ENCODE measurements at places on chromosomes 2 and 18. TPM values are rescaled to one million over a fixed set of nuclear protein-coding genes. Genes with fewer than 3 reads are reported as not detected.
A peak's percentile ranks its signal among the peaks of the same experiment; 100 is the strongest.

- DNase-seq = no peak
Observed at GRCh38 chr2:186032102-186032738, 293.6 kb downstream of the FSIP2 start.

DNA sequence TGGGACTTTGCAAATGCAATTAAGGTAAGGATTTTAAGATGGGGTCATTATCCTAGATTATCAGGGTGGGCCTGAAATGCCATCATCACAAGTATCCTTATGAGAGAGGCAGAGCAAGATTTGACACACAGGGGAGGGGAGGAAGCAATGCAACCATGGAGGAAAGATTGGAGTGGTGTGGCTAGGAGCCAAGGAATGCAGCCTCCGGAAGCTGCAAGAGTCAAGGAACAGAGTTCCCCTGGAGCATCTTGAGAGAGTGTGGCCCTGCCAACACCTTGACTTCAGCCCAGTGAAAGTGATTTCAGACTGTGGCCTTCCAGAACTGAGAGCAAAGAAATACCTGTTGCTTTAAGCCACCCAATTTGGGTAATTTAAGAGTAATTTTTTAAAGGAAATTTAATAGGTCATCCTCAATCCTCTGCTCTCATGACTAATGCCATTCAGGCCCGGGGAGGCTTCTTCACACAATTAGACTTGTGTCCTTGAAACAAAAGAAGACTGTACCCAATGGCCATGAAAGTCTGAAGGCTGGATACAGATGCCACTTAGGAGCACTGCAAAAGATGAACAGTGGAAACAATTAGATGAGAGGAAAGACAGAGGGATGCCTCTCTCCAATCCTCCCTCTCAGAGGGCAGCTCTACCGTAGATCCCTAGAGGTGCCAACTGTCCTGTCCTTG, 250.3 kb upstream of the ID2 start:
- no peak for DNase-seq

Gene PLEKHB2
- total RNA-seq = 95.7 TPM

- no peak for DNase-seq
Observed at GRCh38 chr2:180075870-180076269, 68.8 kb upstream of the CWC22 start.

DNA sequence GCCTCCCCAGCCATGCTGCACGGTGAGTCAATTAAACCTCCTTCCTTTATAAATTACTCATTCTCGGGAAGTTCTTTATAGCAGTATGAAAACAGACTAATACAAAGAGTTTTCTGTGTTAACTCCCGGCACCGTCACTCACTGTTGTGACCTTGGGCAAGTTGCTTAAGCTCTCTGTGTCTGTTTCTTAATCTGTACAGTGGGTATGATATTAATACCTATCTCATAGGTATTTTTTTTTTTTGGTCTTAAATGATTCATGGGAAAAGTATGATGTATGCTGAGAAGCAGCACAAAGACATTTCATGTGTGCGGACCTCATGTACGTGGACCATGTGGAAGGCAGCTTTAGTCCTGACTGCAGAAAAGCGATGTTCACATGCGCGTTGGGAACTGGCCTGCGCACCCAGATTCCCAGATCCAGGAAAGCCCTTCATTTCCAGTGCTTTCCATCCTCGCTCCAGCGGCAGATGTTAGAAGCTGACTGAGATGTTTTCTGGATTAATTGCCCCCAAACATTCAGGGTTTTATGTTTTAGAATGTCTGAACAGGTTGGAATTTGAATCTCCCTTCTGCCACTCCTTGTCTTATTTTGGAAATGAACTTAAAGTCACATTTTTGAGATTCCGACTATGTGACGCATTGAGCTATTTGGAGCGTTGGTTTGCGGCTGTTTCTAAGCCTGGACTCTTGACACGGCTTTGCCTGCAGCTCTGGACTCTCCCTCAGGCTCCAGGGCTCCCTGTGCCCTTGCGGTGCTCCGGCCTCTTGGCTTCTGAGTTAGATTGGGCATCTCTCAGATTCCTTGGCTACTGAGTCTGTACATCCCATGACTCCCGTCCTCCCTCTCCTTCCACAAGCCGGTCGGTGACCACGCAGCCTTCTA, 61.4 kb downstream of the SLC4A3 start:
- no peak for DNase-seq

Gene PDCD1
- not detected for total RNA-seq

Gene RASGRP3
- 138 TPM for total RNA-seq

- DNase-seq = no peak
Observed at GRCh38 chr2:71073475-71073874, 5.0 kb downstream of the NAGK start.

DNA sequence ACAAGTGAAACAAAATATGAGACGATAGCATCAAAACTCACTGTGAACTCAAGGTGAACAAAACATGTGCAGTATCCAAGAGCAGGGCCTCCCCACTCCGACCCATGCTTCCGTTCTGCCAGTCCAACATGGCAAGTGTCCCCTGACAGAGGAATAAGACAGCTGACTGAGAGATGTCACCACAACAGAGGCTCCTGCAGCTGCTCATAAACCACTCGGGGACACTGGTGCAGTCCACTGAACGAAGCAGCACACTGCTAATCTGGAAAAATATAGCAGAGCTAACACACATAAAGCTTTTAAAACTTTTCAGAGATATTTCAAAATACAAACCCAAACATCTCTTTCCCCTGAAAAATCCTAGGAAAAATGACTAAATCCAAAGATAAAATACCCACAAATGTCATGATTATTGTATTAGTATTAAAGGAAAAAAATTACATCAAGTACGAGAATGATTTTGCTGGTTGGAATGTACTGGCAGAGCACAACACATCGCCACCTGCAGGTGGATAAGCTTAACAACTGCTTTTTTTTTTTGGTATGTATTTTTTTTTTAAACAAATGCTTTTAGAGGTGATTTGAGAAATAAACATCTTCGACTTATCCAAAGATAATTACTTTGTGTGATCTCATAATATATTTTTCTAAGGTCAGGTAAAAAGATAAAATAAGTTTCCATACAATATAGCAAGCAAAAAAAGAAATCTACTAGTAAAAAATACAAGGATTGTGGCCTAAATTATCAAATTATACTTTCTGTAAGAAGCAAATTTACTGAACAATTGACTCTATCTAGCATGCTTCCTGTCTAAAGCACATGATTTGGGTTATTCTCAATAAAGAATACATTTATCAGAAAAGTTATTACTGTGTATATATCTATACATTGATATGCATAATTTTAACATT, 18.6 kb downstream of the THADA start:
- peak; percentile 79 for DNase-seq

DNA sequence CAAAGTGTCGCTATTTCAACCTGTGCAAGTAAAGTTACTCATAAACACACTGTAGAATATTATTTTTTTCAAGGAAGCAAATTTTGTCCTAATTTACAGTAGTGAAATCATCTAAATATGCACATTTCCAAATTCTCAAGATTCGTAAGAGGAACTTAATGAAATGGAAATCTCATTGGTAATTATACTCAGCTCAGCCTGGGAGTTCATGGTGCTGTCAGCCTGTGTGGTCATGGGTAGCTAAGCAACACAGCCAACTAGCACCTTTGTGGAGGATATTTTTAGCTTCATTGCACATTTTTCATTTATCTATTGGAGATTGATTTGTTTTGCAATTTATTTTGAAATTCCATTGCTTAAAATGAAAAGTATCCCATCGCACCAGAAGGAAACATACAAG, 975.7 kb upstream of the ZEB2 start:
- no peak for DNase-seq

DNA sequence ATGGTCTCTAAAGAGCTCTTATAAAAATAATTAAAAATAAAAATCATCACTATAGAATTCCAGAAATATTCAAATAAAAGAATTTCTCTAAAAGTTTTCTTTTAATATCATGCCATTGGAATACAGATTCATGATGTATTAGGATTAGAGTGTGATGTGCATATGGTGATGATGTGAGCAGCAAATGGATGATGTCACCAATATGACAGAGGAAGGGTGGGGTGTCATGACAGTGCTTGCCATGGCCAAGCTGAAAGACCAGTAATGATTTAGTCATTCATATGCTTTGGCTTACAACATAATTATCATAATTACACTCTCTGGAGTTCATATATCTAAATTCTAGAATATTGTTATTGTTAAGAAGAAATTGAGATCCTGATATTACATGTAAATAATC, 27.4 kb upstream of the TTC32 start:
- no peak for DNase-seq

DNA sequence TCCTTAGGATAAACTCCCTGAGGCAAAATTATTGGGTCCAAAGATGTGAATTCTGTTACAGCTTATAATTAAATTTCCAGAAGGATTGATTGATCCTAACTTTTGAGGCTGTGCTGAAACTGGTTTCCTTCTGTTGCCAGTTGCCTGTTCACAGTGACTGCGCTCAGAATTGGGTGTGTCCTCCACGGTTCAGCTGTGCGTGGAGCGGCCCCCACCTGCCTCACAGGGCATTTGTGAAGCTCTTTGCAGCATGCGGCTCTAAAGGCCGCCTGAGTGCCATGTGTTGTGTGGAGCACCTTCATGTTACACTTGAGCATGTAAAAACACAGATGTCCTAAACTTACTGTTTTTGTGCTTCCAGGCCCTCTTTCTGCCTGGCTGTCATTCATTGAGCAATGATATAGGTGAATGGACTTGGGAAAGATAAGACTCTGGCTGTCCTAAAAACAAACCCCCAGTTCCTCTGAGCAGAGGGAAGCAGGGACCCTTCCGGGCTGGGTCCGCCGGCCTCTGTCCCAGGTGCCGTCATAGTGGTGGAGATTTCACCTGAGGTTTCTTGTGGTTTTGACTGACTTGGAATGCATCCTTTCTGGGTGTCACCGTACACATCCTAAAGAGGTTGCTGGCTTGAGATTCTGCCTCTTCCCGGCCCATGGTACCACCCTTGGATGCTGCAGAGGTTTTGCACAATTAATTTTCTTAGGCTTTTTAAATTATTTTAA, 173.6 kb downstream of the LDLRAD4 start:
- DNase-seq = no peak

DNA sequence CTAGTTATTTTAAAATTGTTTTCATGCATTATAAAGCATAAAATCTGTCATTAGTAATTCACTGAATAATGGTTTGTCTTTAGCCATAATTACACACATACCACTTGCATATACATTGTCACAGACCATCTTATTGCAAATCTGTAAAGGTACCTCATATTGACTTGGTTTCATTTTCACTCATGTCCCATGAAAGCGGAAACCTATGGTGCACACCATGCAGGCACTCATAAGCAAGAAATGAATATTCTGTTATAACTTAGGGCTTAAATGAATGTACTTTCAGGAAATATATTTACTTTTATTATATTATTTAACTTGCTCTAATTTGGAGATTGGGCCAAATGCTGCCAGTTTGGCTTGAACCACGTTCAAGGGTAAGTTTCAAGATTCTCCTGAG, 29.2 kb upstream of the STK17B start:
- DNase-seq = no peak

Gene LYG2
- not detected for total RNA-seq

GRCh38 chr2:36367486-36367885, 11.9 kb downstream of the CRIM1 start:
- DNase-seq = no peak

DNA sequence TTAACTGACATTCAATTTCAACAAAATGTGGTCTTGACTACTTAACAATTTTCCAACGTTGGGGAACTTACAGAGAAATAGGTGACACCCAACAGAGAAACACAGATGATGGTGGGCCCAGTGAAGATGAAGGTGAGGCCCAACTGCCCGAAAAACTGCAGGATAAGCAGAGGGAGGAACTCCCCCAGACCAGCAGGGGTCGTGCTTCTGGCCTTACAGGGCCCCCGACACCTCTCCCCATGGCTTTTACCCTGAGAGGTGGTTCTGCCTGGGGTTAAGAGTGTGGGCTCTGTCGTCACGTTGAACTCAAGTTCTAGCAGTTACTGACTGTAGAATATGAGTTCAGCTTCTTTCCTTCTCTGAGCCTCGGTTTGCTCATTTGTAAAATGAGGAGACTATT, 119.5 kb upstream of the SMIM21 start:
- DNase-seq = no peak

- no peak for DNase-seq
Observed at GRCh38 chr2:17101091-17101490, 417.1 kb downstream of the RAD51AP2 start.

- no peak for DNase-seq
Observed at GRCh38 chr2:220076734-220077133, 449.3 kb downstream of the SLC4A3 start.
